OCI-M1 (cell line): ENCODE measurements at places on chromosomes 16 and 17.

GRCh38 chr16:9107025-9107970 is 15.9 kb downstream of the HAPSTR1 start:
- no peak for DNase-seq

GRCh38 chr16:63447121-63447520 is 1410.9 kb upstream of the CDH8 start:
- peak; percentile 65 for DNase-seq

GRCh38 chr17:33864758-33865229 is 390.3 kb upstream of the CCL2 start:
- no peak for DNase-seq

- DNase-seq: no peak
Observed at GRCh38 chr17:9432134-9432885, 143.3 kb downstream of the STX8 start.

DNA sequence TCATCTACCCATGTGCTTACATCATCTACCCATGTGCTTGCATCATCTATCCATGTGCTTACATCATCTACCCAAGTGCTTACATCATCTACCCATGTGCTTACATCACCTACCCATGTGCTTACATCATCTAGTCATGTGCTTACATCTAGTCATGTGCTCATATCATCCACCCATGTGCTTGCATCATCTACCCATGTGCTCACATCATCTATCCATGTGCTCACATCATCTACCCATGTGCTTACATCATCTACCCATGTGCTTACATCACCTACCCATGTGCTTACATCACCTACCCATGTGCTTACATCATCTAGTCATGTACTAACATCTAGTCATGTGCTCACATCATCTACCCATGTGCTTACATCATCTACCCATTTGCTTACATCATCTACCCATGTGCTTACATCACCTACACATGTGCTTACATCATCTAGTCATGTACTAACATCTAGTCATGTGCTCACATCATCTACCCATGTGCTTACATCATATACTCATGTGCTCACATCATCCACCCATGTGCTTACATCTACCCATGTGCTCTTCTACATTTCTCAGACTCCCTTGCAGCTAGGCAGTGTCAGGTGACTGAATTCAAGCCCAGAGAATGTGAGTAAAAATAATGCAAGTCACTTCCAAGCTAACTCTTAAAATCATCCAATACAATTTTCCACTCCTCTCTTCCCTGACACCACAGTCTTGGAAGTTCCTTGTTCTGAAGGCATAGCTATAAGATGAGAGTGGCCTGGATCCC is 196.8 kb downstream of the CBLN1 start:
- DNase-seq: no peak

DNA sequence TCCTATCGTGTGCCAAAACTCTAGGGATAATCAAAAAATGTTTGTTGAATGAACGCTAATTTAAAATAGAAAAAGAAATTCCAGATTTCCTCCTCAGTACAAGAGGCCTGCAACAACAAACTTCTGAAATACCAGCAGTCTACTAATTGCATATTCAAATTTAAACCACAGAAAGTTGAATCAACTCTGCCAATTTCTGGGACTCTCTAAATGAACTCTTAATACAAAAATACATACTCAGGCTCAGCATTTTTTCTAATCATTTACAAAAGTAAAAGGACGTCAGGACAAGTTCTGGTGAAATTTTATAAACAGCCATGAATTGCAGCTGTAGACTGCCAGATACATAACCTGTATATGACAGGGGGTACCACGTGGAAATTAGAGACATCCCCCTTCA is 49.0 kb downstream of the KANSL1 start:
- DNase-seq: no peak

DNA sequence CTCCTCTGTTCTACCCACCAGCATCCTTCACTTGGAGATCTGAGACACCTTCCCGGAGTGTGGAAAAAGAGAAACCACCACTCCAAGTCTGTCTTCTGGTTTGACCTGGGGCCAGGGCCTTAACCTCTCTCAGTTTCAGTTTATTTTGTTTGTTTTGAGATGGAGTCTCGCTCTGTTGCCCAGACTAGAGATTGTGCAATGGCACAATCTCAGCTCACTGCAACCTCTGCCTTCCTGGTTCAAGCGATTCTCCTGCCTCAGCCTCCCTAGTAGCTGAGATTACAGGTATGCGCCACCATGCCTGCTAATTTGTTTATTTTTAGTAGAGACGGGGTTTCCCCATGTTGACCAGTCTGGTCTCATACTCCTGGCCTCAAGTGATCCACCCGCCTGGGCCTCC is 271.1 kb upstream of the TNRC6C start:
- DNase-seq: no peak

GRCh38 chr16:56226845-56227525 is 35.7 kb downstream of the GNAO1 start:
- DNase-seq: peak; percentile 32

DNA sequence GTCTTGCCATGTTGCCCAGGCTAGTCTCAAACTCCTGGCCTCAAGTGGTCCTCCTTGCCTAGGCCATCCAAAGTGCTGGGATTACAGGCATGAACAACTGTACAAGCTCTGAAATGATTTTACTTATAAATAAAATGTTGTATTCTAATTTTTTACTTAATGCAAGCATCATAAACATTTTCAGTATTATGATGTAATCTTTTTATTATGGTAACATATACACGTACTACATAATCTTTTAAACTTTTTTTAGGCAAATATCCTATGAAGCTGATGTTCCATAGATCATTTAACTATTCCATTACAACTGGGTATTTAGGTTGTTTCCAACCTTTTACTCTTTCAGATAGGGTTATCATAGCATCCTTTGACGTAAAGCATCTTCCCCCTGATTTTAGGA is 33.8 kb upstream of the USP43 start:
- no peak for DNase-seq

DNA sequence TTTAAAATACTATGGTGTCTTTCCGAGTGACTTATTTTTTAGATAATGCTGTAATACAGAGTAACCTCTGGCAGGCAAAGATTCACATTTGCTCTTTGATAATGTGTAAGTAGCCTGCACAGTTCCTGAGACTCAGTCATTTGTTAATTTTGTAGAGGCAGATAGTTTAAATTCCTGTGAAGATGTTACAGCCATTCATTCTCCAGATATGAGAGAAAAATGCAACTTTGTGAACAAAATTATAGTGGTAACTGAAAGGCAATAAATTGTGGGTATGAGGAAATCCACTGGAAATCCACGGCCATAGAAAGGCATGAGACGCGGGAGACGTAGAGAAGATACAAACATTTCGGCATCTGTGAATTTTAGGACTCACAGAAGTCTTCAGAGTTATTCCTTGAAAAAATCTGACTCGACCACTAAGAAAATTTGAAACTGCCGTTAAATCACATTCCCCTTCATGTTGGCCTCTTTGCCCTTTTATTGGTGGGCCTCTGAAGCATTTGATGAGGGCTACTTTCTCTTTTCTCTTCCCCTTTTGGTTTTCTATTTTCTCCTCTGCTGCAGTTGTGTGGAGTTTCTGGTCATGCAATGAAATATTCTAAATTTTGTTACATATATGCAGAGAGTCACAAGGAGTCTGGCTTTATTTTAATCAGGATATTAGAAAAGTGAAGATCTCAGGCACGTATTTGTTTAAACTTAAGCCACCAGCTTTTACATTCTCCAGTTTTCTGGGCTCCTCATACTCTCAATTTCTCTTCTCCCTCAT is 18.8 kb downstream of the HS3ST3A1 start:
- no peak for DNase-seq

DNA sequence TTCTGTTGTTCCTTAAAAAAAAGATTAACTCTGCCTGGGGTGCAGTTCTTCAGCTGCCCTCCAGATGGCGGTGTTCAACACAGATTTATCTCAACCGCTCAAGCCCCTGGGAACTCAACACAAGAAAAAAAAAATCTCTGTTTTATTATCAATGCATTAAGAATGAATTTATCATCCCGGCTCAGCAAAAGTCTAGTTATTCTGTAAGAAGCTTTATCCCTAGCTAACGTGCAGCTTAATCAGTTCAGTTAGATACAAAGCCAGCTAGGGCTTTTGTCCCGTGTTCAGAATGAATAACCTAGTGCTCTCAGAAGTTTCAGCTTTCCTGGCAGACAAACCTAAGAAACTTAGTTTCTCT is 475.9 kb upstream of the CCL2 start:
- DNase-seq: peak; percentile 84

DNA sequence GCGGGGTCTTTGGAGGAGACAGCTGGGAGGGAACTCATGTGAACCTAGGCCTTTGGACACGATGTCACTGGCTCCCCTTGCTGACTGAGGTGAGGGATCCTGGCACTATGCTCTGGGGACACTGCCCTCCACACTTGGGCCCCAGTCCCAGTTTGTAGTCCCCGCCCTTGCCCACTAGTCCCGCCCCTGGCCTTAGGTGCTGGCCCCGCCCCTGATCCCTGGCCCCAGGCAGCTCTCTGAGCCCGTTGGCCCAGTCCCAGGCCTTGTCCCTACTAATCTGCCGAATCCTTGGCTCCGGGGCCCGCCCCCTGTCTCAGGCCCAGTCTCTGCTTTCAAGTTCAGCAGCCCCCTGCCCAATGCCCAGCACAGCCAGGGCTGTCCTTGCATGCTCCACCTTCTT is 61.0 kb downstream of the SMPD3 start:
- DNase-seq: no peak

GRCh38 chr16:50165473-50165872 is 12.4 kb downstream of the TENT4B start:
- peak; percentile 19 for DNase-seq

- DNase-seq: no peak
Observed at GRCh38 chr16:85083051-85083639, 29.1 kb downstream of the CIBAR2 start.

DNA sequence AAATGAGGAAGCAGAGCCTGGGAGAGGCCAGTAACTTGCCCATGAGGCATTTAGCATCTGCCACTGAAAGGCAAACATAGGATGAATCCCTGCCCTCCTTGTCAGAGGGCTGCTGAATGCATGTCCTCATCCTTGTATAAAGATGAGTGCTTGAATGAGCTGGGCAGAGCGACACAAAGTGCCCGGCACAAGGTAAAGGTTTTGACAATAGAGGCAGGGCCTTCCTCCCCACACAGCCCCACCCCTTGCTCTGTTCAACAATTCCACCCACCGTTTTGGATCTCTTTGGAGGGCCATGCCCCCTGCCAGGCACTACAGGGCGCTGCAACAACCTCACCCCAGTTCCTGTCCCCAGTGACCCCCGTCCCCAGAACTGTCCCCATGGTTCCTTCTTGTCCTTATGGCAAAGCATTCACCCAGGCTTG is 1.4 kb upstream of the KRT19 start:
- no peak for DNase-seq

GRCh38 chr17:81025065-81025740 is 9.7 kb upstream of the BAIAP2 start:
- DNase-seq: no peak

DNA sequence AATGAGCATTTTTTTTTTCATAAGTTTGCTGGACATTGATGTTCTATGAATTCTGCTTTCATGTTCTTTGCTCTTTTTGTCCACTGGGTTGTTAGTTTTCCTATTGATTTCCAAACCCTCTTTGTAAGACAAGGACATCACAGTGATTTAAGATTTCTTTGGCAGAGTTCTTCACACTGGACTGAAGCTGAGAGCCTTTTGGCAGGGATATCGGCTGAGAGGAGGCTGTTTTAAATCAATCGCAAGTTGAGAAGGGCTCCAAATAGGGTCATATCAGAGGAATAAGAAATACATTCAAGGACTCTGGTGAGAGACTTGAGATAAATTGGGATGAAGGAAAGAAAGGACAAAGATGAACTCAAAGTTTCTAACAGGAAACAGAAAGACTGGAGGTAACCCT is 165.8 kb upstream of the AXIN2 start:
- DNase-seq: no peak

DNA sequence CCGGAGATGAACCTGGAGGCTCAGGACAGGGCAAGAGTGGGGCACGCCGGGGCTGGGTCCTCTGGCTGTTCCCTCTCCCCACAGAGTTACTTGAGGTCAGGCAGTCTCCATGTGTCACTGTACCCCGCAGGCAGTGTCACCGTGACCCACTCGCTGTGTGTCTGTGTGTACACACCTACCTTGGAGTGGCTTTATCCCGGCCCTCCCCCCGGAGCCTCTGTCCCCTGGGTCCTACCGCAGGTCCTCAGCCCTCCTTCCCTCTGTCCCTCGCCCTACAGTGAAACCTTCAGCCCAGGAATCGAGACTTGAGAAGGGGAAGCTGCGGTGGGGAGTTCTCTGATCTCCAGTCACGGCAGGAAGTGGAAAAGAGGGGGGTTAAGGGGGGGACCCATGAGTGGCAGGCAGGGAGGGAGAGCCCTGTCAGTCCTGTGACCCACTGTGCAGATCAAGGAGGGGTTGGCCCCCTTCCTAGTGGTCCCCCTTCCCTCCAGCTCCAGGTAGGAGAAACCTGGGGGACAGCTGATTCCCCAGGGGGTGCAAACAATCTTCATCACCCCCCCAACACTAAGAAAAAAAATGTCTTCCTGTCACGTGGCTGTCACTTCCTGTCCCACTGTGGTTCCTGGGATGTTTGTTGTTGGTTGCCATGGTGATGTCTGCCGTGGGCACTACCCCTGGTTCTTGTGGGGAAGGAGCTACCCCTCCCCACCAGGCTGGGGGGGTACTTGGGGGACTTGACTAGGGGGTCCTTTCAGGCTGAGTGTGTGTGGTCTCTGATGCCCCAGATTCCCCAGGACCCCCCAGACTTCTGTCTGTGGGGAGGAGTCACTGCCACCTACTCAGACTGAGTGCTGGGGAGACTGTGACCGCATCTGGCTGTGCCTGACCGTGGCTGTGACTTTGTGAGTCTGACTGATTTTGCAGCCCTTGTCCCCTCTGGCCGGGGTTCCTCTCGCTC is 13.7 kb downstream of the RARA start:
- peak; percentile 96 for DNase-seq

DNA sequence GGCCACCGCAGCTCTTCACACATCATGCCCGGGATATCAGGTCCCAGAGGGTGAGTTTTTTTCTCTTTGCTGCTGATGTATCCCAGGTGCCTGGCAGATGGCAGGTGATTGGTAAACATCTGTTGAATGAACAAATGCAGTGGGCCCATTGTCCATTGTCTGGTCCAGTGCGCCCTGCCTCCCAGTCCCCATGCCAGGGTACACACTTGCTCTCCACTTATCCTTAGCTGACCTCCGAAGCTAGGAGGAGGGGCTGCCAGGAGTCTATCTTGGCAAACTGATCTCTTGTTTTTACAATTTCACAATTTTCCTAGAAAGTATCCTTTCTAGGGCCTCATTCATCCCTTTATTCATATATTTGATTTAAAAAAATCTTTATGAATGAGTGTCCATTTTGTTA is 196.0 kb downstream of the RAB11FIP4 start:
- DNase-seq: no peak

DNA sequence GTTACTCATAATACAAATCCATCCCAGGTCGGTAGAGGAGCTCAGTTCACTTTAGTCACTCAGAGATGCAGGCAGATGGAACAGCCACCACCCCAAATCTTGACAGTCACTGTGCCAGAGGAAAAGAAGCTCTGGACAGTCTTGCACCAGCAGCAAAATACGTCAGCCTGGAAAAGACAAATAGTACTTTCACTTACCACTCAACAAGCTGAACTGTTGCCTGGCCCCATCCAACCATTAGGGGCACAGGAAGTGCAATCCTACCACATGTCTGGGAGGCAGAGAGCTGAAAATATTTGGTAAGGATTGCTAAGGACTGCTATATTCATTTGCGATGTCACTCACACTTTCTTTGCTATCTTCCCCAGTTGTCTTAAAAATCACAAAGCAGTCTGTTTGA is 239.1 kb upstream of the TOX3 start:
- DNase-seq: no peak
